ENCODE measurements at places on chromosomes 6 and 20. TPM values are rescaled to one million over a fixed set of nuclear protein-coding genes. Genes with fewer than 3 reads are reported as not detected.

CCR6 gene
- 3.6 TPM for total RNA-seq

THBS2 gene
- total RNA-seq: not detected

CCN6 gene
- not detected for total RNA-seq

SEL1L2 gene
- not detected for total RNA-seq

NKAIN4 gene
- not detected for total RNA-seq

C4A gene
- 6.7 TPM for total RNA-seq
